ENCODE measurements at places on chromosomes 2 and 18.
A peak's percentile ranks its signal among the peaks of the same experiment; 100 is the strongest.

DNA sequence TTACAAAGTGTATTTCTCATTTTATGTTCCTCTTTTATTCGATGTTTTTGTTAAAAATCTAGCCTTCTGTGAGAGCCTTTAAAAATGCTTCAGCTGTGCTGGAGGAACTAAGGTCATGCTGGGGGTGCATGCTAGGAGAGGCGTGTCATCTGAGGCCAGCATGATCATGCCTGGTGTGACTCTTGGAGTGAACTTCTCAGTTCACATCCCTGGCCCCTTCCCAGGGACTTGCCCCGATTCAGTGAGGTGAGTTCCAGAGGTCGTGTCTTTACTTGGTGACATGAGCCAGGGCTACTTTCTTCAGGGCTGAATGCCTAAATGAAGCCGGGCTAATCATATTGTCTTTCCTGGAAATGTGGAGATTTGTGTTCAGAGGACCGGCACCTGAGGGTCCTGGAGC is 264.9 kb downstream of the MREG start:
- no peak for DNase-seq

DNA sequence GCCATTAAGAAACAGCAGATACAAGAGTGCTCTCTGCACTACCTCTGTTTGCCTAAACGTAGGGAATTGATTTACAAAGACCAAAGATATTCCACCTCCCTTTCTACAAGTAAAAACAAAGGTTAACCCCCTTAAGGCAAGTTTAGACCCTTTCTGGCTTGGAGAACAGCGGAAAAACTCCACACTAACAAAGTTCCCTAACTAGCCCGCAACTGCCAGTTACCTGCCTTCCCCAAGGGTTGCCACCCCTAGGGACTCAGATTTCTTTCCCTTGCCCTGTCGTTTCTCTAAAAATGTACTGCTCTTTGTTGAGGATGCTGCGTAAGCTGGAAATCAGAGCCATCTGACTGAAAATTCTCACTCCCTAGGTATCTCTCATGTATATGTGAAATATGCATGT is 627.5 kb upstream of the SOX11 start:
- DNase-seq = no peak

DNA sequence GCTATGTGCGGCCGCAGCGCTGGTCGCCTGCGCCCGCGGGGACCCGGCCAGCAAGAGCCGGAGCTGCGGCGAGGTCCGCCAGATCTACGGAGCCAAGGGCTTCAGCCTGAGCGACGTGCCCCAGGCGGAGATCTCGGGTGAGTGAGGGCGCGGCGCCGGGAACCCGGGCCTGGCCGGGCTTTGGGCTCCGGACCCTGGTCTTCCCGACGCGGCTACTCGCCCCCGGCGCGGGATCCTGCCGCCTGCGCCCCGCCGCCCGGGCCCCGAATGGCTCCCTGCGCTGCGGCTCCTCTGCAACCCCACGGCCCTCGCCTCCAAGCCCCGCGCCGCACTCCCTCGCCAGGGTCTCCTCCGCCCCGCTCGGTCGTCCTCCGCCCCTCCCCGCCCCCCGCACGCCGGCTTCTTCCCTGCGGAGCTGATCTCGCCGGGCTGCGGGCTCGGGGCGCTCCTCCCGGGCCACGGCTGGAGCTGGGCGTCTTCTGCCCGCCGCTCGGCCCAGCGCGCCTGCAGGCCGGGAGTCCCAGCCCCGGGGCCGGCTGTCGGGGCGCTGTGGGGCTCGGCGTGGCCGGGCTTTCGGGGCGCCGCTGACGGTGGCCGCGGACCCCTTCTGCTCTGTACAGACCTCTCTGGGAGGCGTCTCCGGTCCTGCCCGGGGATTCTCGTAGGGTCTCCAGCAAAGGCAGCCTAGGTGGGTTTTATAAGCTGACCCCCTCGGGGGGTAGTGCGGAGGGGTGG is 652 bp downstream of the GPC1 start:
- DNase-seq = peak; percentile 30

GRCh38 chr2:4827836-4828235 is 864.3 kb upstream of the SOX11 start:
- DNase-seq = no peak

DNA sequence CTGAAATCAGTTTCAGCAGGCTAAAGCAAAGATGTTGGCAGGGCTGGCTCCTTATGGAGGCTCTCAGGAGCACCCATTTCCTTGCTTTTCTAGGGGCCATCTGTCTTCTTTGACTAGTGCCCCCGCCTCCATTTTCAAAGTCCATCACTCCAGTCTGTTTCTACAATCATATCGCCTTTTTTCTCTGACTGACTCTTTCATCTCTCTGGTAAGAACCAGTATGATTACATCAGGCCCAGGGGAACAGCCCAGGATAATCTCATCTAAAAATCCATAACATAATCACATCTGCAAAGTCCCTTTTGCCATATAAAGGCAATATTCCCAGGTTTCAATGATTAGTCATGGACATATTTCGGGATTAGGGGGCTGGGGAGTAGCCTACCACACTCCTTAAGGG is 57.0 kb downstream of the CUL3 start:
- no peak for DNase-seq

DNA sequence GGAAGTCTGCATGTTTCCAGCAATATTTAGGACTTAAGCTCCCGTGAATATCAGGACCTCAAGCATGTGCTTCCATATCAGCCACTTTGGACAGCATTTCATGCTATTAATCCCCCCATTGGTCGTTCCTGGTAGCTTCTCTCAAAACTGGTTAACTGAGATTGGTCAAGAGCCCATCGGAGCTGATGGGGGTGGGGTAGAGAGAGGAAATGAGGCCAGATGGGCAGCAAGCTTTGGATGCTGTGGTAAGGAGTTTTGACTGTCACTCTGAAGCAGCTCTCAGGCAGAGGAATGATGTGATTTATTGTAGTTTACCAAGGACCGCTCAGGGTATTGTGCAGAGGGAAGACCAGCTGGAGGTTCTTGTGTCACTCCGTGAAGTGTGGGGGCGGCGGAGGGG is 81.8 kb downstream of the FAM168B start:
- no peak for DNase-seq

DNA sequence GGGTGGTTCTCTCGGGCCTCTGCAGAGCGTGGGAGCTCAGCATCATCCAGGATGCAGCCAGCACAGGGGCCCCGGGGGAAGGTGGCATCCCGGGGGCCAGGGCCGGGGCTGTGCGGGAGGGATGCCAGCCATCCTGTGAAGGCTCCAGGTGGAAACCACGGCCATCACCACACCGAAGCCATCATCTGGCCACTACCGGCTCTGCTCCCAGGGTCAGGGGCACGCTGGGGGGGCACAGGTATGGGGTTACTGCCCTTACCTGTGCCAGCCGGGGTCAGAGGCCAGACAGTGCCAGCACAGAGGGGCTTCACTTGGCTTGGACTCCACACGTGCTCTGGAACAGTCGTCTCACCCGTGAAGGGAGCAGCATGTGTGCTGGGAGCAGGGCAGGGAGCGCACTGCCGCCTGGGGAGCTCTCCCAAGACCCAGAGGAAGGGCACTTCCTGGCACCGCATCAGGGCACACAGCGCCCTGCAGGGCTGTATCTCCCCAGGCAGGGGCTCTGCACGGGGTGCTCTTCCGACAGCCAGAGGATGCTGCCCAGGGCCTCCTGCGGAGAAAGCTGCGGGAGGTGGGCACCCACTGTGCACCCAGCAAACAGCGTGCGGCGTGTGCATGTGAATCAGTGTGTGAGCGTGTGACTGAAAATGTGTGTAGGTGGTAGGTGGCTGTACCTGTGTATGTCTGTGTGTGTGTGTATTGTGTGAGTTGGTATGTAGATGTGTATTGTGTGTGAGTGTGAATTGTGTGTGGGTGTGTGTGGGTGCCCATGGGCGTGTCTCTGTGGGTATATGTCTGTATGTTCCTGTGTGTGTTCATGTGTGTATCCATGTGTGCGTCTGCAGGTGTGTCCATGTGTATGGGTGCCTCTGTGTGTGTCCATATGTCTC is 75.0 kb downstream of the PTGR3 start:
- no peak for DNase-seq

DNA sequence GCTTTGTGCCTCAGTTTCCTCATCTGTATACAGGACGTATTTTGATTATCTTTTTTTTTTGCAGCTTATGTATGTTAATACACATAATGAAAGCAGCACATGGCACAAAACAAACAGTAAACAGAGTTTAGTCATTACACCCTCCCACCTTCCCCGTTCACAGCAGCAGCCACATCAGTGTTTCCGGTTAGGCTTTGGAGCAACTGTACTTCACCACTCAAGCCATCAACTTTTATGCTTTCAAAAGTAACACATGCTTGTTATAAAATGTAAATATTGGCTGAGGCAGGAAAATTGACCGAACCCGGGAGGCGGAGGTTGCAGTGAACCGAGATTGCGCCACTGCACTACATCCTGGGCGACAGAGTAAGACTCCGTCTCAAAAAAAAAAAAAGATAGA is 117.3 kb downstream of the MTCL1 start:
- no peak for DNase-seq
